Left lobe of liver (tissue), 2 donors: ENCODE measurements at places on chromosomes 12 and 14.

- DNase-seq, result no peak
Measured at GRCh38 chr12:128825835-128826234, 2.1 kb upstream of the SLC15A4 start.

- no peak for DNase-seq
Measured at GRCh38 chr12:9651265-9651729, 18.2 kb upstream of the CLEC2D start.

DNA sequence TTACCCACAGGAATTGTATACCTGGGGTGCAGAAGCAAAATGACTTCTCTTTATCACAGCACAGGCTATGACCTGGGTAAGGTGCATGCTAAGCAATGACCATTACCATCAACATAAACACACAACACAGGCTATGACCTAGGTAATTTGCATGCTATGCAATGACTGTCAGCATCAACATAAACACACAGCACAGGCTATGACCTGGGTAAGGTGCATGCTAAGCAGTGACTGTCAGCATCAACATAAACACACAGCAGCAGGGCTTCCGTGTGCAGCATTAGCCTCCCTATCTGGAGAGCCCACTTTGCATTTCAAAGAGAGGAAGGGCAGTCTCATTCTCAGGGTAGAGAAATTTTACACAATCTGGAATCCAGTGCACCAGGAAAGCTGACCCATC lies 583.0 kb downstream of the TMEM121 start:
- DNase-seq, result no peak

DNA sequence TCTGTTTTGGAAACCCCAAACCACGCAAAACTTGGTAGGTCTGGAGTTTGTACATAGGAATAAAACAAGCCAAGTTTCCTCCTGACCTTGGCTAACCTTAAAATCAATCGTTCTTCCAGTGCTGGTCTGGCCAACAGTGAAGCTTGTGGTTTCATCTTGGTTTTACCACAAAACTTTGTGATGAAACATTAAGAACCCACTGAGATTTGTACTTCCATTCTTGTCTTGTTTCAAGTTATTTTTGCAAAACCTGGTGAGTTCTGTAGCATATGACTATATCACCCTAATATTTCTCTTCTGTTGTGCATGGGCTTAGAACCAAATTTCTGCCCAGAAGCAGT lies 26.4 kb downstream of the SIX1 start:
- no peak for DNase-seq

- DNase-seq, result no peak
Measured at GRCh38 chr14:64410084-64410774, 22.1 kb downstream of the MTHFD1 start.

- no peak for DNase-seq
Measured at GRCh38 chr14:79568594-79568993, 642.7 kb downstream of the DIO2 start.

GRCh38 chr12:75822416-75822815 lies 209.2 kb downstream of the PHLDA1 start:
- DNase-seq, result no peak

- DNase-seq, result no peak
Measured at GRCh38 chr14:90114554-90114953, 52.8 kb downstream of the KCNK13 start.

DNA sequence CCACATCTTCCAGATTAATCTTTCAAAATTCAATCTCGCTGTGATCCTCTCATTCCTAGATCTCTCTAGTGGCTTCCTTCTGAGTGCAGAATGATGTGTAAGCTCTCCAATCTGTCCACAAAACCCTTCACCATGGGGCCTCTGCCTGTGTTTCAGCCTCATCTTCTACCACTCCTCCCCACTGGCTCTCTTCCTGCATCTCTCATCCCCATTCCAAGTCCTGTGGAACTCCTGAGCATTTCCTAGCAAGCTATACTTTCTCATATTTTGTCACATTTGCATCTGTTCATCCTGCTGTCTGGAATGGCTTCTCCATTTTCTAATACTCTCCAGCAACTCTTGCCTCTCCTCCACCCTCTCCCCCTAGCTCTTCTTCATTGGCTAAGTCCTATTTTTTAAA lies 242.0 kb upstream of the DAAM1 start:
- no peak for DNase-seq

GRCh38 chr14:75081660-75082229 lies 12.3 kb downstream of the ZC2HC1C start:
- no peak for DNase-seq

- DNase-seq, result no peak
Measured at GRCh38 chr12:3564411-3564810, 73.4 kb downstream of the PRMT8 start.

GRCh38 chr12:54173066-54173726 lies 15.6 kb downstream of the SMUG1 start:
- DNase-seq, result no peak

DNA sequence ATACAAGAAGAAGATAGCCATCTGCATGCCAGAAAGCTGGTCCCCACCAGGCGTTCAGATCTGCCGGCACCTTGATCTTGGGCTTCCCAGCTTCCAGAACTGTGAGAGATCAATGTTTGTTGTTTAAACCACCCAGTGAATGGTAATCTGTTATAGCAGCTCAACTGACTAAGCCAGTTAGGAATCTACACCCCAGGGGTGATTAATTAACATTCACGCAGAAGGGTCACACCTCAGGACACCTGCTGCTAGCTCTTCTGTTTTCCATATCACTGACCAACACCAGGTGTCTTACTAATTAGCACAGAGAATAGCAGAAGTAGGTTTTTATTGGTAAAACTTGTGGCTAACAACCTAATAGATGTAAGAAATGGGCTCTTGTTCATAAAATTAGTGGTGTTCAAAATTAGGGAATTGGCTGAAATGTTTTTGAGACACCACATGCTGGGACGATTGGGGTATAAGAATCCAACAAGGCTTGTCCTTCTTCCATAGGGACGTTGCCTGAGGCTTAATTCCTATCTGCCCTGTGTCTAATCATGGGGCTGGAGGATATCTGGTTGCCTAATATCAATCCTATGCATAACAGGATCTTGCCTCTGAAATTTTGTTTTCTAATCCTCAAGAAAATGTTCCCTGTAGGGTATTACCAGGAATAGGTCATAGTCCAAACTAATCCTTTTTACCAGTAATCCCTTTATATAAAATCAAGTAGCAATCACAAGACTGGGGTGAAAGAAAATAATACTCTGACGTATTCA lies 42.0 kb upstream of the CHST11 start:
- no peak for DNase-seq

GRCh38 chr14:103099081-103099732 lies 4.7 kb downstream of the EXOC3L4 start:
- DNase-seq, result peak; percentile 90

DNA sequence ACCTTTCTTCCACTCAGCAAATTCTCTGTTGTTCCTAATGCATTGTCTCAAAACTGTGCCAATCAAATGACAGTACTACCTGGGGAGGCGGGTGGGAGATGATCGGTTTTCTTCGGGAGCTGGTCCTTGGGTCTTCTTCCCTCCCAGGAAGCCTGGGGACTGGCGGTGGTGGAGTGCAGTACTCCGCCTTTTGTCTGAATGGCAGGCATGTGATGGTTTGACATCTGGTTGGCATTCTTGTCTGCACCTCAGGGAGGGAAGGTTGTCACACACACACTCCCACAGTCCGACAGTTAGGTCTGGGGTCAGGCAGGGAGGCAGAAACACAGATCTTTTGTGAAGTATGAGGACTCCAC lies 114.8 kb downstream of the SNAPC1 start:
- no peak for DNase-seq

DNA sequence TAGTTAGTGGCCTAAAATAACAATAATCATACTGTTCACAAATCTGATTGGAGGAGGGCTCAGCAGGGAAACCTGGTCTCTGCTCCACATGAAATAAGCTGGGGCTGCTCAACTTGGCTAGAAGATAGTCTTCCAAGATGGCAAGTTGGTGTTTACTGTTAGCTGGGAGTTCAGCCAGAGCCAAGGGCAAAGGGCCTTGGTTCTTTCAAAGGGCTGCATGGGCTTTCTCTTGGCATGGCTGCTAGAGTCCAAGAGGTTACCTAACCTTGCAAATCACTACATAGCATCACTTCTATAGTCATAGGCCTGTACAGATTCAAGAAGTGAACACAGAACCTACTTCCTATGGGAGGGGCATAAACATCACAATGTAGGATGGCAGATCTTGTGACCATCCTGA lies 7.1 kb downstream of the EXOC5 start:
- DNase-seq, result peak; percentile 83
